ENCODE measurements at places on chromosomes 5 and 9.

DNA sequence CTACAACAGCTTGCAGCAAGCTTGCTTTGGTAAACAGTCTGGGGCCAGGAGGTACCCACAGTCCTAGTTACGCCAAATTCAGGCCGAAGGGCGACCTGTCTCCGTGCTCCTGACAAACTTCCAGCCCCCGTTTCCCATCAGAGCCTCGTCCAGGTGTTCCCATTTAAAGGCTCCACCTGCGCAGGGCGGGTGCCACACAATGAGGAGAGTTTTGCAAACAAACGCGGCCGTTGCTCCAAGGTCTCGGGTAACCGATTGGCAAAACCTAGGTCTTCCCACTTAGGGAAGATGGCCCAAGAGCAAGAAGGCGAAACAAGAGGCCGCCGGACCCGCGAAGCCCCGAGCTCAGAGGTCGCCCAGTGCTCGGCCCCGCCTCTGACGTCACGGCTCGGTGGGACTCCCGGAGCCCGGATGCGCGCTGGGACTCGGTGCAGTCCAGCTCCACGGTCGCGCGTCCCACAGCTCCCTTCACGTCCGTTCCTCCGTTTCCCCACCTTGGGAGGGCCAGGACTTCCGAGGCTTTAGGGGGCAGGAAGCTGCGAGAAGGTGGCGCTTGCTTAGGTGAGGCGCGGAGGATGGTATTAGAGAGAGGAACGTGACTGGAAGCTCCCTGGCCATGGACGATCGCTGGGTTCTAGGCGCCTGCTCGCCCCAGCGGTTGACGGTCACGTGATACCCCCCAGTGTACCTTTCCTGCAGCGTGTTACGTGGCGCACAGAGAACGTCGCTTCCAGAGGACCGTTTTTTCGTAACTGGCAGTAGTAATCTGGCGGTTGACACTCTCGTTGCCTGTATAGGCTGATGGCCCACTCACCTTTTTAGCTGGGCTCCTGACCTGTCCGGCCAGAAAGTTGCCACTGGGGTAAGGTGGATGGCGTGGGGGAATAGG is 41.8 kb upstream of the KDM4C start:
- peak; percentile 76 for DNase-seq

DNA sequence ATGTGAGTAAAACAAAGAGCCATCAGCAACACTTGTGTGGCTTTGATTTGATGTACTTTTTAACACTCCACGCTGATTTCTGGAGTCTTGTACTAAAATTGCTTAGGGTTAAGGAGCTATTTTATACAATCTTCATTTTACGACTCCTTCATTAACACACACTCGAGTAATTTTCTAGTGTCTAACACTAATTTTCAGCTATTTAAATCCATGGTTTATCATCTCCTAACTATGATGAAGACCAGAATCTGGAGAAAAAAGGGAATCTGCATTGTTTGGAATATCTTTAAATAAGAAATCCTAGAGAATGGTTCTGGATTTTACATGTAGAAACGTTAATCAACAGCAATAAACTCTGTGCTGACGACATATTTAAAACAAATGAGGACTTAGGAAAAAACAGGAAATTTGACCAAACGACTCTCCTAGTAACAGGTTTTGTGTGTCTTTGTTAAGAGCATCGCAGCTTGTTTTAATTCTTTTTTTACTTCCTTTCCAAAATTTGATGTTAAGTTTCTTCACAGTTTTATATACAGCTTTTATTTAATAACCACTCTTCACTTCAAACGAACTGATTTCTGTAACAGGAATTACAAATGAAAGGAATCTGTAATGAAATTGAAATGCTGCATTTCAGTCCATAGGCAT is 138.5 kb downstream of the AOPEP start:
- DNase-seq, result no peak

DNA sequence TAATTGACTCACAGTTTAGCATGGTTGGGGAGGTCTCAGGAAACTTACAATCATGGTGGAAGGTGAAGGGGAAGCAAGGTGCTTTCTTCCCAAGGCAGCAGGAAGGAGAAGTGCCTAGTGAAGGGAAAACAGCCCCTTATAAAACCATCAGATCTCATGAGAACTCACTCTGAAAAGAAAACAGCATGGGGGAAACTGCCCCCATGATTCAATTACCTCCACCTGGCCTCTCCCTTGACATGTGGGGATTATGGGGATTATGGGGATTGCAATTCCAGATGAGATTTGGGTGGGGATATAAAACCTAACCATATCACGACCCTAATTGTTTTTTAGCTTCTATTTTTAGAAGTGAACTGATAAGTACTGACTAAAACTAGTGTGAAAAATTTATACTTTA is 1377.5 kb upstream of the DMAC1 start:
- DNase-seq, result no peak

DNA sequence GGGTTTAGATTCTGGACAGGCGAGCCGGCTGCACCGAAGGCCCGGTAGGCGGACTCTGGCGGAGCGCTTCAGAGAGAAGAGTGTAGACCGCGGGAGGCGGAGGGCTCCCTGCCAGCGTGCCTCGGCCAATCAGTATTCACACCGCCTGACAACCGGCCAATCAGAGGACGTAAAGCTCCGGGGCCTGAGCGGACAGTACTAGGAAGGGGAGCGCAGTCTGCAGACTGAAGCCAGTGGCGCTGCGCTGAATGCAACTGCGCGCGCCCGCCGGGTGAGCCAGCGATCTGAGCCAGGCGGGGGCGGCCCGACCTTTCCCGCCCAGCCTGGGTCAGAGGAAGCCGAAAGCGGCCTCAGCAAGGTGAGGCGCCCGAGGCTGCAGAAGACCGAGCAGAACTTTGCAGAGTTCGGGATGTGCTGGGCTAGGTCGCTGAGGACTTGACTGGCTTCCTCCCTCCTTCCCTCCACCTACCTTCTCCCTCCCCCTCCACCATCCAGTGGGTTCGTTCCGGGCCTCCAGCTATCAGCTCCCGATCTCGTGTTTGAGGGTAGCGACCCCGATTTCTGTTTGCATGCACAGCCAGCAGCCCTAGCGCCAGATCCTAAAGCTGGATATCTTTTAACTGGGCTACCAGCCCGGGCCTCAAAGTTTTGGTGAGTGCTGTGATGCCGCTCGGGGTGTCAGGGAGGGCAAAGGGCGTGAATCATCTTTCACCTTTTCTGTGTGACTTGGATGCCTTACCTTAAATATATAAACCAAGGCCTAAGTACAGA is at the start of gene DMRT2:
DMRT2 (plus strand) TSS at position 233 of the 771 bp plus-strand sequence. CDS start 1,257 bp downstream, outside the sequence.
- DNase-seq, result peak; percentile 57

GRCh38 chr9:69093471-69094103 is 58.0 kb downstream of the FXN start:
- DNase-seq, result no peak

- peak; percentile 73 for DNase-seq
These were observed 13.3 kb downstream of the CAPSL start for GRCh38 chr5:35924950-35925722.

DNA sequence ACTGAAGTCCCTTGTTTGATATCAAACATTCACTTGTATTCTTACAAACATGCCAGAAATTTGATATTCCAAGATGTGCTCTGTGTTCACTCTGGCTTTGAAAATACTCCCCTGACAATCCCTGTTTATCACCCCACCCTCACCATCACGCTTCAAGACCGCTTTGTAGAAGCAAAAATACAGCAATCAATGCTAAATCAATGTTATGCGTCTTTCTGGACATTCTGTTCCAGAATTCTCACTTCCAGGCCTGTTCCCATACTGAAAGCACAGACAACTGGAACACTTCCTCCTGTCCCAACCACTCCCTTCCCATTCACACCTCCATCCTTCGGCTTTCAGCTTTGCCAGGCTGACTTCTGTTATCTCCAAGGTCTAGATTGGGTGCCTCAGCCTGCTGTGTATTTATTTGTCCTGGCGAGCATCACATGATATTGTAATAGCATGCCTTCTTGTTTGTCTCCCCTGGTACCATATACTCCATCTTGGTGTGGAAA is 72.8 kb downstream of the SNCAIP start:
- no peak for DNase-seq

- no peak for DNase-seq
These were observed 436.7 kb downstream of the ZSWIM6 start for GRCh38 chr5:61768692-61769281.

GRCh38 chr5:14016549-14016948 is 72.1 kb upstream of the DNAH5 start:
- DNase-seq, result no peak

DNA sequence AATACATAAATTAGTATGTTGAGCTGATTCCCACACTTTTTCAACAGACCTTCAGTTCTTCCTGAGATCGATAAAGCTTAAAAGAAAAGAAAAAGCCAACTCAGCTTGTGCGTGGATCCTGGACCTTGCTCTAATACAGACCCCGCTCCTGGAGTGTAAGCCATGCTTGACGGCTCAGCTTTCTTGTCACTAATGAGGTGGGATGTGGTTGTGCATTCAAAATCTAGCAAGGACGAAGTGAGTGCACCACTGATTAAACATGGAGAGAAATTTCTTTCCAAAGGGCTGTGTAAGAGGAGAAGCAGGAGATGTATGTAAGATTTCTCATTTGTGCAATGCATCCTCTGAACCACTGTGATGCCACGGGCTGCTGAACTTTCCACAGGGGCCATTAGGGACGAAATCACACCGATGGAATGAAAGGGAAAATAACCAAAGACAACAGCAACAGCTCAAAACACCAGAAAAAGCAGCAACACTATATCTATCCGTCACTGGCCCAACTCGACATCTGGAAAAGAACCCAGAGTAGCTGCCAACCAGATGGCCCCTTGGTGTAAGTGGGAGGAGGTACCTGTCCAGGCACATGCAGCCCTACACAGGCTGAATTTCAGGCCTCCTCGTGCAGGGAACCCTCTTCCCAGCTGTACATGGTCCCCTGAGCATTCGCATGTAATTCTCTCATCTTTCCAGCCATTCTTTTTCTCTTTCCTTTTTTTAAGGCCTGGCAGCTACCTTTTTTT is 178.9 kb downstream of the SREK1 start:
- DNase-seq, result no peak

DNA sequence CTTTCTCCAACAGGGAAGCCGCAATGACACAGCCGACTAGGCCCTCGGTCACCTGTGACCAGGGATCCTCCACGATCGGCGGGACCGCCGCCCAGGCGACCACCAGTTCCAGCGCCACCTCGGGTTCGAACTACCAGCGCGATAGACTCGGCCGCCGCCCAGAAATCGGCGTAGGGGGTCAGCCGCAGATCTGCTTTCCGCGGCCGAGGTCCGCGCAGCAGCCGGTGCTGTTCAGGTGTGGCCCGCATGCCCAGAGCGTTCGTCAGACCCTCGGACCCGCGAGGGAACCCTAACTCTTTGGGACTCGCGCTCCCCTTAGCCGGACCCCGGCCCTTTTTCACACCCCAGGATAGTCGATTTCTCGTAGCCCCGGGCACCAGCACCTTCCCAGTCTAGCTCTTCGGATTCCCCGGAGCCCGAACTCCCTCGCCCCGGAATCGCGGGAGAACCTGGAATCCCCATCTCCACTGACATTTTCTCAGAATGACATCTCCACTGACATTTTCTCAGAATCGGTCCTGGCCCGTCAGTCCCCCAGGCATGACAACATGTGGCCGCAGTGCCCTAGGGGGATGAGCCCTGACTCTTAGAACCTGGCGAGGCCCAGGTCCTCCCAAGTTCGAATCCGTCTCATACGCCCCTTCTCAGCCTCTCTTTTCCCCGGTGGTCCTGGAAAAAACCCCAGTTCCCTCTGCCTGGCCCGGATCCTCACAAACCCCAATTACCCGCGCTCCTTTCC is 428 bp downstream of the C5orf52 start:
- no peak for DNase-seq

DNA sequence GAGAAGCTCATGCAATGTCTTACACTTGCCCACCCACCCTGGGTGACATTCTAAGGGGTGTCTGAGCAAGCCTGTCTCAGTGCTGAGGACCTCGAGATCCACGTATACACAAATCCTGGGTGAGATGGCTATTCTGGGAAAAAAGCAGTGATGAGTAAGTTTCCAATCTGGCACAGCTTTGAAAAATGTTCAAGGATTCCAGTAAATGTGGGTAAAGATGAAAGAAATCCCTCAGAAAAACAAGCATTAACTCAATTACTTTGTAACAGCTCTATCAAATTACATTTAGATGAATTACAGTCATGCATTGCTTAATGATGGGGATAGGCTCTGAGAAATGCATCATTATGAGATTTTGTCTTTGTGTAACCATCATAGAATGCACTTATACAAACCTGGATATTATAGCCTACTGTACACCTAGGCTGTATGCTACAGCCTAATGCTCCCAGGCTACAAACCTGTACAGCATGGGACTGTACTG is 26.9 kb downstream of the GOLM1 start:
- no peak for DNase-seq

- DNase-seq, result no peak
These were observed 105.8 kb downstream of the GABBR2 start for GRCh38 chr9:98602839-98603500.

DNA sequence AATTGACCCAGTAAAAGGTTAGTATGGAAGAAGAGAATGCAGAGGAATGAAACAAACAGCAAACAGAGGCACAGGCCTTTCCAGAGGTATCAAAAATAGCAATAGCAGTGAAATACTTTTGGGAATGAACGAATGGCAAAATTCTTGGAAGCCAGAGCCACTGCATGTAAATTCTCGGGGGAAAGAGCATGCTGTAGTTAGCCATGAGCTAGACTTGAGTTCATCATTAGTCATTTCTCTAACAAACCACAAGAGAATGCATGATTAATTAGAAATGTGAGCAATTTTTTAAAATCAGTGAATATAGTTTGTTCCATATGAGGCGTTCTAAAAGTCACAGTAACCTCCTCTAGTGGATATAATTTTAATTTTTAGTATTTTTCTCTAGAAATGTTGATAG is 170.3 kb upstream of the PRR16 start:
- DNase-seq, result no peak

- no peak for DNase-seq
These were observed 122.9 kb upstream of the PTGER4 start for GRCh38 chr5:40556811-40557210.

GRCh38 chr5:180090098-180090768 is 18.7 kb upstream of the RNF130 start:
- DNase-seq, result peak; percentile 74

GRCh38 chr9:132498531-132499210 is 83.7 kb upstream of the BARHL1 start:
- no peak for DNase-seq

GRCh38 chr9:27168496-27168895 is 59.5 kb downstream of the TEK start:
- no peak for DNase-seq

GRCh38 chr9:25310961-25311360 is 367.3 kb downstream of the TUSC1 start:
- DNase-seq, result no peak

GRCh38 chr5:145936401-145937131 is at the start of gene SH3RF2:
Gene SH3RF2, plus strand, starts transcription at chr5:145936578. Its CDS starts 1,351 bp downstream, at chr5:145937929.
- peak; percentile 12 for DNase-seq

- no peak for DNase-seq
These were observed 31.2 kb downstream of the KCNMB1 start for GRCh38 chr5:170357955-170358444.

GRCh38 chr5:60448600-60448999 is 251.4 kb downstream of the DEPDC1B start:
- DNase-seq, result no peak

- DNase-seq, result no peak
These were observed 247.3 kb downstream of the PSAT1 start for GRCh38 chr9:78544230-78544629.

- DNase-seq, result no peak
These were observed 24.0 kb downstream of the GALNT10 start for GRCh38 chr5:154214371-154215106.

GRCh38 chr9:130138171-130138653 is 34.0 kb upstream of the NCS1 start:
- peak; percentile 13 for DNase-seq

GRCh38 chr9:120482424-120483186 is 97.4 kb downstream of the CDK5RAP2 start:
- no peak for DNase-seq

GRCh38 chr5:132225165-132226032 is 2.3 kb downstream of the P4HA2 start:
- no peak for DNase-seq
